ENCODE measurements at places on chromosomes 12 and 14.

- 0 out of 2 replicates have a peak, but pooled peaks cover 4% of the 10 kb centered on the region for H3K4me1 ChIP-seq
- H3K27me3 ChIP-seq: no peaks in the 10 kb centered on the region
- H3K36me3 ChIP-seq: peaks cover 6% of the 10 kb centered on the region
- no peak for DNase-seq
- H3K27ac ChIP-seq: no peak overlapping the region
- H3K4me3 ChIP-seq: no peak overlapping the region
Measured at GRCh38 chr12:123164710-123165261, 13.9 kb upstream of the PITPNM2 start.

GRCh38 chr12:74776378-74776777, 238.7 kb downstream of the ATXN7L3B start:
- H3K27me3 ChIP-seq: no peaks in the 10 kb centered on the region
- H3K4me1 ChIP-seq: no peaks in the 10 kb centered on the region
- H3K36me3 ChIP-seq: no peaks in the 10 kb centered on the region
- DNase-seq: no peak
- no peak overlapping the region for H3K27ac ChIP-seq

DNA sequence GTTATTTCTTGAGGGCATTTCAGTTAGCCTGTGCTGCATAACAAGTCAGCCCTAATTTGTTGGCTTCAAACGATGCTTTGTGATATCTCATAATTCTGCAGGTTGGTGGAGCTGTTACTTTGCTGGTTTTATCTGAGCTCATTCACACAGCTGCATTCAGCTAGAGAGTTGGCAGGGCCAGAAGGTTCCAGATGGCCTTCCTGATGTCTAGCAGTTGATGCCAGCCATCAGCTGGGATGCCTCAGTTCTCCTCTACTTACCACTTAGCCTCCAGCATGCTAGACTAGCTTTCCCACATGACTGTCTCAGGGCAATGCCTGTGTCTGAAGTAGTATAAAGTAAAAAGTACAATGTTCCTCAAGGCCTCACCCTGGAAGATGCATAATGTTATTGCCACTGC, 130.6 kb downstream of the SLC35F4 start:
- no peak for DNase-seq
- no peak overlapping the region for H3K27ac ChIP-seq
- no peaks in the 10 kb centered on the region for H3K27me3 ChIP-seq
- H3K4me3 ChIP-seq: no peak overlapping the region
- no peaks in the 10 kb centered on the region for H3K4me1 ChIP-seq

- H3K27ac ChIP-seq: no peak overlapping the region
- no peak for DNase-seq
- no peaks in the 10 kb centered on the region for H3K27me3 ChIP-seq
- no peaks in the 10 kb centered on the region for H3K4me1 ChIP-seq
- no peaks in the 10 kb centered on the region for H3K36me3 ChIP-seq
Measured at GRCh38 chr12:65106948-65107347, 14.2 kb downstream of the WIF1 start.

DNA sequence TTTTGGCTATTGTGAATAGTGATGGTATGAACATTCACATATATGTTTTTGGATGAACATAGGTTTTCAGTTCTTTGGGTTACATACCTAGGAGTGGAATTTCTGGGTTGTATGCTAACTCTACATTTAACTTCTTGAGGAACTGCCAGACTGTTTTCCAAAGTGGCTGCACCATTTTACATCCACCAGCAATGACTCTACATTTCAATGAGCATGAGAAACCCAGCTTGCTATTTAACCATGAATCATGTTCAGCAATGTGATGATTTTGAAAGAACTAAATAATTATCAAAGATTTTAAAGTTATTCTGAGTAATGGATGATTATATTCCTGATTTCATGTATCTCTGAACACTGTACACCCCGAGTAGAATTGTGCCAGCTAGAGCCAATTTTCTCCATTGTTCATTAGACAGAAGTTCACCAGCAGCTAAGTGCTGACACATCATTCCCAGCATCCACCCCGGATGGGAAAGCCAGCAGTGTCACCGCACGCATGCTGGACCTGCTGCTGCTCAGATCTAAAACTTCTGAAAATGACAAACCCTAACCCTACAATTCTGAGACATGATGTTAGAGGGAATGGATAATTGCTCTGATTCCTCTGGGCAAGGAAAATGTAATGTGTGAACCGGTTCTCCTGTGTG, 13.3 kb upstream of the ANAPC5 start:
- no peaks in the 10 kb centered on the region for H3K36me3 ChIP-seq
- no peaks in the 10 kb centered on the region for H3K27me3 ChIP-seq
- H3K4me3 ChIP-seq: no peak overlapping the region
- no peak overlapping the region for H3K27ac ChIP-seq
- DNase-seq: no peak

- no peaks in the 10 kb centered on the region for H3K27me3 ChIP-seq
- no peak for DNase-seq
- H3K4me1 ChIP-seq: peaks cover 19% of the 10 kb centered on the region
- 0 out of 2 replicates have a peak, but pooled peaks cover 3% of the 10 kb centered on the region for H3K36me3 ChIP-seq
- H3K27ac ChIP-seq: peak overlapping the region; percentile 83
- peak overlapping the region; percentile 93 for H3K4me3 ChIP-seq
Measured at GRCh38 chr12:64610660-64611340, 505 bp downstream of the RASSF3 start.

DNA sequence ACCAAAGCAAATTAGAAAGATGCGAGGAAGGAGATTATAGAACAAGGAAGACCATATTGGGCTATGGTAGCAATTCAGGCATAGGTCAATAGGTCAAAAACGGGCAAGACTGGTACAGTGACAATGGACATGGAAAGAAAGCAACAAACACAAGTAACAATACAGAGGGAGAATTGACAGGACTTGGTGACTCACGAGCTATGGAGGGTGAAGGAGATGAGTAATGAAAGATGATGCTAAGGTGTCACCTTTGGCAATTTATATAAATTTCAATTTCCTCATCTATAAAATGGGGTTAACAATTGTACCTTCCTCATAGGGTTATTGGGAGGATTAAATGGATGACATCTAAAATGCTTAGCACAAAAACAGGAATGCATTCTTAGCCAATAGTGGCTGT, 15.1 kb upstream of the DUSP16 start:
- H3K36me3 ChIP-seq: no peaks in the 10 kb centered on the region
- peaks cover 17% of the 10 kb centered on the region for H3K4me1 ChIP-seq
- H3K27ac ChIP-seq: no peak overlapping the region
- no peaks in the 10 kb centered on the region for H3K27me3 ChIP-seq

GRCh38 chr14:22163051-22163450, 426.0 kb downstream of the DAD1 start:
- no peaks in the 10 kb centered on the region for H3K4me1 ChIP-seq
- no peak for DNase-seq
- no peak overlapping the region for H3K27ac ChIP-seq

DNA sequence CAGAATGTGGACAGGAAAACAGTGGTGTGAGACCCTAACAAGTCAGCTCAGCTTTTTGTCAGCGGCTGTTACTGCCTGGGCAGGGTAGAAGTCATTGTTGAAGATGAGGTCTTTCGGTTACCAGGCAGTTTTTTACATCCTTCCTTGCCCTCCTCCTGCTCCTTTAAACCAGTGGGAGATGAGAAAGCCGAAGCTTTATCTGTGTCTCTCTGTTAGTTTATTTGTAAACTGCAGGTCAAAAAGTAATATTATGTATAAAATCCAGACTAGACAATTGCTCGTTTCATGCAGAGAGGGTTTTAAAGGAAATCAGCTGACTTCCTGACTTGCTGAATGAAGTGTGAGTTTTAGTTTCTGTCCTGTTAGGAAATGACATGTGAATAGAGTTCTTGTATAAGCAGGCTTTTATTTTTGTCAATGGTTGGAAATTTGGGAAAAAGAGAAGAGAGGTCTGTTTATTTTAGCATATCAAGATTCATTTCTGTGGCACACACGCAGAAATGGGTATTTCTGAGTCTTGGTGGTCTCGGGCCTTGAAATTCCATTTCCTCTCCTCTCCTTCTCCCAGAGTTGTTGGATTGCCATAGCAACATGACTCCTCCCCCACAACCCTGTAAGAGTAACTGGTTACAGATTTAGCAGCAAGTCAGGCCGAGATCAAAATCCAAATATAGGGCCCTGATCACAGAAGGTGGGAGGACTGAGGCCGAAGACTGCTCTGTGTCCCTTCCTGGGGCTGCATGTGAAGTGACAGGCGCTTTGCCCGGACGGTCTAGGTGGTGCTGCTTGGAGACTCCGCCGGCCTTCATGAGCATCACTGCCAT, 60.8 kb downstream of the SAMD4A start:
- peak; percentile 57 for DNase-seq
- H3K4me1 ChIP-seq: peaks cover 19% of the 10 kb centered on the region
- no peaks in the 10 kb centered on the region for H3K36me3 ChIP-seq
- H3K4me3 ChIP-seq: peak overlapping the region; percentile 39
- H3K27me3 ChIP-seq: no peaks in the 10 kb centered on the region

DNA sequence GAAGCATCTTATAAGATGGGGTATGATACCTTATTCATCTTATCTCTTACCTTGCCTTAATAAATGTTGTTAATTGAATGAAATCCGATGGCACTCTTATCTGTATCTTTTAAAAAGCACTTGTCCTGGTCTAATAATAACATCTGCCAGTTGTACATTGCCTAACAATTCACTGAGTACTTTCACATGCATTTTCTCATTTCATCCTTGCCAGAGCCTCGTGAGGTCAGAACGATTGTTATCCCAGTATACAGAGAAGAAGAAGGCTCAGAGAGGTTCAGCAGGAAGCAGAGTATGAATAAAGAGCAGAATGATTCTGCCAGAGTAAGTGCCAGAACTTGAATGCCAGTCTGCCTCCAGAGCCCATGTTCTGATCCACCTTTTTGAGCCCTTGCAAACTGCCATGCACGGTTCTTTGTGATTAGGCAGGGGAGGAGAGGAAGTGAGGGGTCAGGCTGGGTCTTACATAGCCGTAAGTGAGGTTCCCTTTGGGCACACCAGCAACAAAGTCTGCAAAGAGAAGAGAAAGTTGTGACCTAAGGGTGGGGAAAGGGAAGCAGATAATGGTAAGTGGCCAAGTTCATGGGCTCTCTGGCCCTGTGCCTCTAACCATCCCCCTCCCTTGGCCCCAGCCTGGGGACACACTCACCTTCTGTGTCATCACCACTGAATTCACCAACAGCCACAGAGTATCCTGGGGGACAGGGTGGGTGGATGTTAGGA, 11.7 kb downstream of the ITGA5 start:
- no peaks in the 10 kb centered on the region for H3K36me3 ChIP-seq
- no peaks in the 10 kb centered on the region for H3K4me1 ChIP-seq
- DNase-seq: no peak

- no peaks in the 10 kb centered on the region for H3K36me3 ChIP-seq
- H3K4me3 ChIP-seq: peak overlapping the region; percentile 92
- H3K27ac ChIP-seq: peak overlapping the region; percentile 73
- H3K27me3 ChIP-seq: no peaks in the 10 kb centered on the region
- DNase-seq: no peak
- no peaks in the 10 kb centered on the region for H3K4me1 ChIP-seq
Measured at GRCh38 chr14:77615361-77616132, 890 bp downstream of the SPTLC2 start.

GRCh38 chr12:102167821-102168604, 29.6 kb downstream of the PMCH start:
- peak; percentile 7 for DNase-seq
- H3K36me3 ChIP-seq: peaks cover 3% of the 10 kb centered on the region
- H3K4me1 ChIP-seq: peaks cover 5% of the 10 kb centered on the region

DNA sequence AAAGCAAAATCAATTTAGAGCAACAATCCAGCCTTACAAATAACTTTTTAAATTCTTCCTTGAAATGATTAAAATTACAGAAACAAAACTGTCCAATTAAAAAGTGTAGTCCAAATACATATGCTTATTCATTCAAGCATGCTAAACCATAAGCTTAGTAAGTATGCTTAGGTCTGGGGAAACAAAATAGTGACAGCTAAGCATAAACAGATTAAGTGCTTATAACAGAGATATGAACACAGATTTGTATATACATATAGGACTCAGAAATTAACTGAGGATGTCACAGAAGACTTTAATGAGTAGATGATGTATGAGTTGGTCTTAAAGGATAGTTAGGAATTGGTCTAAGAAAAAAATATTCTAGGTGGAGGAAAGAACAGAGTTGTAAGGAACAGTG, 41.8 kb downstream of the SCAF11 start:
- H3K36me3 ChIP-seq: peaks cover 30% of the 10 kb centered on the region
- no peak for DNase-seq
- no peak overlapping the region for H3K4me3 ChIP-seq
- H3K27ac ChIP-seq: no peak overlapping the region
- no peaks in the 10 kb centered on the region for H3K27me3 ChIP-seq

DNA sequence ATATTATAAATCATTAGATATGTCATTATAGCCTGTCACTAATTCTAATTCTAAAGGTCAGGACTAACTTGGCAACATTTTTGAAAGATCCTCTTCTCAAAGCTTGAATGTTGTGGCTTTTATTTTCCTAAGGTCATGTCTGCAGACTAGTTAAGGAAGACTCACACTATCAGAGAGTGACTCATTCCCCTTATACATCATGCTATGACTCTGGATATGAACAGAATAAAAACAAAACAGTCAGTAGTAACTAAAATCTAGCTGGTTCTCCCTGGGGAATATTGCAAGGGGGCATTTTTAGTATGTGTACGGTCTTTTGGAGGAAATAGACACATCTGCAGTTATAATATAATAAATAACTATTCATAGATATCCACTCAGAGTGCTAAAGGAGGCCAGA, 170.6 kb downstream of the SLC2A13 start:
- no peaks in the 10 kb centered on the region for H3K36me3 ChIP-seq
- no peaks in the 10 kb centered on the region for H3K4me1 ChIP-seq
- DNase-seq: no peak
- no peak overlapping the region for H3K4me3 ChIP-seq

- no peaks in the 10 kb centered on the region for H3K27me3 ChIP-seq
- H3K36me3 ChIP-seq: no peaks in the 10 kb centered on the region
- DNase-seq: no peak
- H3K4me1 ChIP-seq: peaks cover 14% of the 10 kb centered on the region
- no peak overlapping the region for H3K4me3 ChIP-seq
- no peak overlapping the region for H3K27ac ChIP-seq
Measured at GRCh38 chr14:63896278-63896720, 43.5 kb downstream of the SYNE2 start.

- H3K27me3 ChIP-seq: no peaks in the 10 kb centered on the region
- H3K4me1 ChIP-seq: no peaks in the 10 kb centered on the region
- H3K27ac ChIP-seq: no peak overlapping the region
- no peaks in the 10 kb centered on the region for H3K36me3 ChIP-seq
- no peak overlapping the region for H3K4me3 ChIP-seq
Measured at GRCh38 chr12:75754698-75755097, 243.3 kb upstream of the KRR1 start.

GRCh38 chr12:120366341-120366705, 2.6 kb downstream of the MSI1 start:
- no peaks in the 10 kb centered on the region for H3K36me3 ChIP-seq
- no peak for DNase-seq
- H3K27me3 ChIP-seq: peaks cover 15% of the 10 kb centered on the region
- H3K4me3 ChIP-seq: no peak overlapping the region
- no peak overlapping the region for H3K27ac ChIP-seq
- H3K4me1 ChIP-seq: no peaks in the 10 kb centered on the region

DNA sequence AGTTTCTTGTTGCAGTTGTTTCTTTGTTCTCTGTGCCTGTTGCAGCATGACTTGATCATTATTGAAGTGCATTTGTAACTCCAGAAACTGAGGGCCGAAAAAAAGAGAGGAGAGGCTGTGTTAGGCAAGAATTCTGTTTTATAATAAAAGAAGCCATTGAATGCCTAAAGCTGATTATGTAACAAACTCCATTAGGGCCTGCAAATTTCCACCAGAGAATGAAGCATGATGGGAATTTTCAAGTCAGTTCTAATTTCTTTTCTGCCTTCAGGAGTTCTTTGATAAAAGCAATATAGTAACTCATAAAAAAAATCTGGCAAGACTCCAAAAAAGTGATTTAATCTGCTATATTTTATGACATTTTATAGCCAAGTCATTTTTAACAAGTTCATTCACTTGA, 156.7 kb upstream of the RASSF8 start:
- H3K27ac ChIP-seq: no peak overlapping the region
- DNase-seq: no peak
- no peaks in the 10 kb centered on the region for H3K36me3 ChIP-seq
- H3K4me1 ChIP-seq: no peaks in the 10 kb centered on the region
- H3K4me3 ChIP-seq: no peak overlapping the region

Measured in GM12878 (cell line).